Suppressor macrophage treated with lipopolysaccharide for 4 hours (primary cell): ENCODE measurements at places on chromosomes 5 and 9.

DNA sequence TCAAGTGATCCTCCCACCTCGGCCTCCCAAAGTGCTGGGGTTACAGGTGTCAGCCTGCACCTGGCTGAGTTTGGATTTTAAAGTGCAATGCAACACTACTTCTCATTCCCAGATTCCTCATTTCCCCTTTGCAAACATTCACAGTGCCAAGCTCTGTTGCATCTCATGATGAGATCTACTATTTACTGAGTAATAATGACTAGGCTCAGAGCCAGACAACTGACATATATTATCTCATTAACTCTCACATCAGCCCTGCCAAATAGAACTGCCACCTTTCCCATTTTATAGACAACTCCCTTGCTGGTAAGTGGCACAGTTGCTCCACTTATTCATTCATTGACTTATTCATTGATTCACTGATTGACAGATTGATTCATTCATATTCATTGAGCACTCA, 7.0 kb downstream of the PDE6A start:
- DNase-seq, result peak; percentile 41

DNA sequence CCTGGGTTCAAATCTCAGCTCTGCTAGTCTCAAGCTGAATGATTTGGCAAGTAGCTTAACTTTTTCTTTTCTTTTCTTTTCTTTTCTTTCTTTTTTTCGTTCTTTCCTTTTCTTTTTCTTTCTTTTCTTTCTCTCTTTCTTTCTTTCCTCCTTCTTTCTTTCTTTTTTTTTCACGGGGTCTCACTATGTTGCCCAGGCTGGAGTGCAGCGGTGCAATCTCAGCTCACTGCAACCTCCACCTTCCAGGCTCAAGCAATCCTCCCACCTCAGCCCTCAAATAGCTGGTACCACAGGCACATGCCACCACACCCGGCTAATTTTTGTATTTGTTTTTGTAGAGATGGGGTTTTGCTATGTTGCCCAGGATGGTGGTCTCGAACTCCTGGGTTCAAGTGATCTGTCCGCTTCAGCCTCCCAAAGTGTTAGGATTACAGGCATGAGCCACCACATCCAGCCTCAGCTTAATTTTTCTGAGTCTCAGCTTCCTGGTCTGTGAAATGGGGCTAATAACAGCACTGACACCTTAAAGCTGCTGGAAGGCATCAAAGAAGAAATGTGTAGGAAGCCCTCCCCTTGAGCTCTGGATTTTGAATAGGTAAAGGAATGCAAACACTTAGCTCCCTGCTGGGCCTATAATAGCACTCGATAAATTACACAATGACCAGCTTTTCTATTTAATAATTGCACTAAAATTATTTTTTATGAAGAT, 17.5 kb upstream of the PPARGC1B start:
- no peak for DNase-seq

- DNase-seq, result no peak
Measured at GRCh38 chr5:87408204-87408603, 4.5 kb downstream of the CCNH start.

DNA sequence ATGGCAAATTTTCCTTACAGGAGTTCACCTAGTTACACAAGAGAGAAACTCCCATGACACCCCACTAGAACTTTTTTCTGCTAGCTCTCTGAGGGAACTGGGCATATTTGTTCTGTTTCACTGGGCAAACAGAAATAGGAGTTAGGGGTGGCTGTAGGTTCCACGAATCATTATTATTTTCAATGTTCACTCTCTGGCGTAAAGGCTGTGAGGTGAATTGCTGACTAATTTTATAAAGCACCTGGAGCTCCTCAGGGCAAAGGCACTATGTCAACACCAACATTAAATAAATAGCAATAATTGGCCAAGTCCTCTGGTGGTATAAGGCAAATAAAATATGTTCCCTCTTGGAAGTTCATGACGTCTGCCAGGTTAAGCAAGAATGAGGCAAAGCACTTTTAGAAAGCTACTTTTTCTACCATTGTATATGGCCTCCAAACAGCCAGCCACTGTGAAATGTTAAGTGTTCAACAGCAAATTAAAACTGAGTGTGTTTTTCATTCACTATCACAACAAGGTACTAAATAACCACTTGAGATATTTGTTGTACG, 344.6 kb downstream of the PDE4D start:
- DNase-seq, result no peak

DNA sequence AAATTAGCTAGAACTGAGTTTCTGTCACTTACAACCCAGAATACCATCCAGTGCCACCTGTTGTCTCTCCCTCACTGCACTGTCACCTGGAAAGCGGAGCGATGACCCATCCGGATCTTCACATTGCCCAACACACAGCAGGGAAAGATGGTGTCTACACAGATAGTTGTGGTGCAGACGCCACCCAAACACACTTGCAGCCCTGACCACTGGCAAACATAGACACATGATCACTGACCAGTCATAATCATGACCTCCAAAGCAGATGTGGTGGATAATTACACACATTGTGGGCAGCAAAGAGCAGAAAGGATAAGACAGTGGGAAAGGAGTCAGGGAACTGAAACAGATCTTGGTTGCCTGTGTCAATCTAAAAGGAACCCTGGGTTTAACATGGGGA, 64.7 kb downstream of the GABBR2 start:
- DNase-seq, result no peak

GRCh38 chr9:36625006-36625615, 52.4 kb downstream of the MELK start:
- no peak for DNase-seq

- DNase-seq, result peak; percentile 3
Measured at GRCh38 chr5:138212828-138213160, 329 bp downstream of the CDC23 start.

DNA sequence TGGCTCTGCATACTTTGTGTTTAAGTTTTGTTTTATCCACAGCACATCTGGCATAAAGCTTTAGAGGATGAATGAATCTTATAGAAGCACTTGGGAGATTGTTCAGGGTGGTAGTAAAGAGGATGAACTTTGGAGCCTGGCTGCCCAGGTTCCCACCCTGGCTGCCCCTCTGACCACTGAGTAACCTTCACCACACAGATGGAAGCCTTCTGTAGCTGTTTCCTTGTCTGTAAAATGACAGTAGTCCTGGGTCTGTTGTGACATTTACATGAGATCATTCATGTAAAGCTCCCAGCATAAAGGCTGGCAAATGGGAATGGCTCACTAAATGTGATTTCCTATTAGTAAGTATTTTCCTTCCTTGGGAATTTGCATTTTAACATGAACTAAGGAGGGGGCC, 85.7 kb upstream of the FAM169A start:
- DNase-seq, result no peak

DNA sequence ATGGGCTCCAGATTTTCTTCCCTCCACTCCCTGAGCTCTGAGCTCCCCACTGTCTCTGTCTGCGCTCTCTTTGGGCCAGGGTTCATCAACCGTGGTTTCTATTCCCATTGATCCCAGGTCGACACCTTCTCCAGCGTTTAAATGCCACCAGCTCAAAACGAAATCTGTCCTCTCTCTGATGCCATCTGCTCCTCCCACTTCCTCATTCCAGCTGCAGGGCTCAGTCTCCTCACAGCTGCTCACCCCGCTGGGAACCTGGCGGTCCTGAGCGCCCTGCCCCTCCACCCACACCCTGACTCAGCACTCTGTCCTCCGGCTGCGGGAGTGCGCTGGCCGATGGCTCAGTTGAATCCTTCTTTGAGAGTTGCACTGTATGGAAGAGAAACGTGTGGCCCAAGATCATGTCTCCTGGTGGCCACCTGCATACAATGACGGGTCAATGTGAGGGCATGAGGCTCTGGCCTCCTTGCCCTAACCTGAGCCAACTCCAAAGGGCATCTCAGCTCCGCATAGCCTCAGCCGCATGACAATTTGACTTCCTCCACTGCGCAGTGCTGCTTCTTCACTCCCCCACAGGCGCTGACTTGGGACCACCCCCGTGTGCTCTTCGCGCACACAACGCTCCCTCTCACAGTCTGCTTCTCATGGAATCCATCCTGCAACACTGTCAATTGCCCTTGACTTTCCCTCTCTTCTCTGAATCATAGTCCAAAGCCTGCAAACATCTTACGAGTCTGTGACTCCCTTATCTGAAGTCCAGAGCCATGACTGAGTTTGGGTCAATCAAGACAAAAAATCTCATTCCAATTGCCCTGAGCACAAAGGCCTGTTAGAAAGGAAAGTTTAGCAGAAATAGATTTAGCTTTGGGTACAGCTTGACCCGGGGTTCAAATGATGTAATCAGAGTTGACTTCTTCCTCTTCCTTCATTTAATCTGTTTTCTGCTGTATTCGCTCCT, 82.4 kb downstream of the PTCH1 start:
- DNase-seq, result peak; percentile 30

DNA sequence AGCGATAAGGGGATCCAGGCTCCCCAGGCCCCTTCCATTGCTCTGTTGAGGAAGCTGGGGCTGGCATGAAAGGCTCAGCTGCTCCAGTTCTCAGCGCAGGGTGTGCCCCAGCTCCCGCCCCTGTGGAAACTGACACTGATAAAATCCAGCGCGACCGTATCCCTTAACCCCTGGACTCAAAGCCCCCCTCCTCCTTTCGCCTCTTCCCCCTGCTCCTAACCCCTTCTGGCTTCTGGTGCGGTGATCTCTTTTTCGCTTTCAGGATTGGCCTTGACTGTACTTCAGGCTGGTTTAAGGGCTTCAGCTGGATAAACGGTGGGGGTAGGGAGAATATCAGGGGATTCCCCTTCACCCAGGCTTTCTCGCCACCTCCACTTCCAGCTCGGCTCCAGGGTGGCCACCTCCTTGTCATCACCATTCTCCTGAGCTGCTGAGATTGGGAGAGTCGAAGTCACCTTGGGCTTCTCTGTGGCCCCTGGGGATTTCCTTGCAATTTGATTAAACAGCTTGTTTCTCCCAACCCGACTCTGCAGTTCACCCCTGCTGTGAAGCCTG, 843 bp downstream of the BSPRY start:
- no peak for DNase-seq
